Fibroblast of upper back skin (primary cell): ENCODE measurements at places on chromosomes 3 and 15.

GRCh38 chr3:53677413-53677812 lies 168.8 kb downstream of the CHDH start:
- no peak for DNase-seq

GRCh38 chr3:33277193-33277882 lies at the start of gene FBXL2:
FBXL2 (plus strand) TSS chr3:33277442; CDS start chr3:33277513, 71 bp downstream.
- DNase-seq, result peak; percentile 47

- no peak for DNase-seq
Observed at GRCh38 chr3:119330858-119331257, 36.7 kb downstream of the ARHGAP31 start.

DNA sequence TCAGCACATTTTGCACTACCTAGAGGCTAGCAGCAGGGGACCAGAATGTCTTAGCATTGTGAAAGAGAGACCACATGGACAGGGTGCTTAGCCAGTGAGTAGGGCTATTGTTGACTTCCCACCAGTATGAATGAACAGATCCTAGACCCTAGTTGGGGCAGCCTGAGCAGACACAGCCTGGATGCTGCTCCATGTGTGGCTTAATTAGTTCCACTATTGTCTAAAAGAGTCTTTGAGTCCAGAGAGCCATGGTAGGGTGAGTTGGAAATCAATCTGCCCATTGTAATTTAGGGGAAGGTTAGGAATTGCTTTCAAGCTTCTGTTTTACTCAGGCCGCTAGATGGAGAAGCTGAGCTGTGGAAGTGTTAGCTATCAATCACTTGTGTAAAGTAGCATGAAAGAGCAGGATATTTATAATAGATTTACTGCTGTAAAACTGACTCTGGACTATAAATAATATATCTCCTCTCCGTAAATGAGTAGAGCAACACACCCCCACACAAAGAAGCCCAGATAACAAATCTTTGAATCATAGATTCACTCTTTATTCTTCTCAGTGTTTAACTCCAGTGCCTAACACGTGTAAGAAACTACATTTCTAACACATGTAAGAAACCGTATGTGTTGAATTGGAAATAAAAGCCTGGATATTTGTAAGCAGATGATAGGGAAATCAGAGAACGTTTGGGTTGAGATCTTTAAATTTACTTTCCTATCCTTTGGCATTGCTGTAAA lies 4.1 kb upstream of the GCSAM start:
- DNase-seq, result peak; percentile 41

GRCh38 chr15:92605225-92605944 lies 50.2 kb downstream of the FAM174B start:
- DNase-seq, result no peak

DNA sequence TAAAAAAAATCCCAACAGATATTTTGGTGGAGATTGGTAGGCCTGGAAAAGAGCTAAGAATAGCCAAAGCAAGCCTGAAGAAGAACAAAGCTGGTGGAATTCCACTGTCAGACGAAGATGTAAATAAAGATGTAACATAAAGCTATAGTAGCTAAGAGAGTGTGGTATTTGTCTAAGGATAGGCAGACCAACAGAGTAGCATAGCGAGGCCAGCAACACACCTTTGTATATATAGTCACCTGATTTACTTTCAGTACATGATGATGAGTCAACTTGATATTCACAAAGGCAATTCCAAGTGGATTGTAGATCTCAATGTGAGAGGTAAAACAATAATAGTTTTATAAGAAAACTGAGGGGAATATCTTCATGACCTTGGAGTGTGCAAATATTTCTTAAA lies 53.6 kb upstream of the SYN2 start:
- no peak for DNase-seq

DNA sequence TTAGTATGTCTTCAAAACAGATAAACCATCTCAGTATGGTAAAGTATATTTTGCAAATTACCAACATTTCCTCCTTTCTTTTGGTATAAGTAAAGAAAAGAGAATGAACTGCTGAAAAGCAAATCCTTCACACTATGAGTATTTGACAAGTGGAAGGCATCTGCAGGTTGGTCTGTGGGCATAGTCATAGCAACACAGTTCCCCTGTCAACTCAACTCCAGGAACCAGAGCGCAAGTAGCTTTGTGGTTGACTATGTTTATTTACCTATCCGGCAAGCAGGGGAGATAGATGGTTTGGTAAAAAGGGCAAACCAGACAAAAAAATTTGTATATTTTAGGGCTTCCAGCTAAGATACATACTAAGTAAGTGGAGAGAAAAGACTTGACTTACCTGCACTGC lies 88.3 kb upstream of the PPIB start:
- DNase-seq, result no peak

- DNase-seq, result no peak
Observed at GRCh38 chr15:90987561-90988141, 6.7 kb downstream of the PRC1 start.

GRCh38 chr3:56787784-56788256 lies 13.9 kb downstream of the ARHGEF3 start:
- no peak for DNase-seq

- DNase-seq, result no peak
Observed at GRCh38 chr3:192675958-192676649, 51.2 kb downstream of the FGF12 start.

GRCh38 chr3:127165694-127166485 lies 27.0 kb upstream of the PRR23E start:
- no peak for DNase-seq

DNA sequence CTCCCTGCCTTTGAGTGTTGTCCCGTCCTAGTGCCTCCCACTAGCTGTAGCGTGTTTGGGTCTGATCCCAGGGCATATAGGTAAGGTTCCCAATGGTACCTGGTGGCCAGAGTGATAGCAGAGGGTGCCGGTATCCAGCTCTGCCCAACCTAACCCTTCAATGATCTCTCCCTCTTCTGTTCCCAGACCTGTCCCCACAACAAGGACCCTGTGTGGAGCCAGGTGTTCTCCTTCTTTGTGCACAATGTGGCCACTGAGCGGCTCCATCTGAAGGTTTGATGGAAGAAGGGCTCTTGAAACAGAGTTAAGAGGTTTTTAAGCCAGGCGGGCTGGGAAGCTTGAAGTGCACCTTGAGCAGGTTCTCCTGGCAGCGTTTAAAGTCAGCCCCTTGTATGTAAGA lies 35.5 kb downstream of the ESYT3 start:
- DNase-seq, result no peak

- DNase-seq, result peak; percentile 14
Observed at GRCh38 chr15:31366169-31366734, 39.6 kb downstream of the KLF13 start.

GRCh38 chr15:78943692-78944091 lies 1.2 kb downstream of the CTSH start:
- DNase-seq, result no peak

GRCh38 chr3:41960826-41961750 lies 815 bp downstream of the ULK4 start:
- peak; percentile 48 for DNase-seq

DNA sequence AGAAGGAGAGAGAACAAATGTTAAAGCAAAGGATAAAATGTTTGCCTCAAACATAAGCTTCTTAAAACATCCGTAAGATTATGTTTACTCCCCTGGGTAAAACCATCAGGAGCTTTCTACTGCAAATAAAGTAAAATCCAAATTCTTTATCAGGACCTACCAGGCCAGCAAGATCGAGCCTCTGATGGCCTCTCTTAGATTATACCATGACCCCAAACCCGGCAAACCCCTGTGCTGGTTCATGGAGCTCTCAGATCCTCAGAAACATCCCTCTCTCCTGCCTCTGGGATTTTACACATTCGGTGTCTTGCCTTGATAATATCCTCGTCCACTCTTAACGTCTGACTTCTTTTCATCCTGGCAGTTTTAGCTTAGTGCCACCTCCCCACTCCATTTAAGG lies 7.5 kb upstream of the TARS3 start:
- no peak for DNase-seq

DNA sequence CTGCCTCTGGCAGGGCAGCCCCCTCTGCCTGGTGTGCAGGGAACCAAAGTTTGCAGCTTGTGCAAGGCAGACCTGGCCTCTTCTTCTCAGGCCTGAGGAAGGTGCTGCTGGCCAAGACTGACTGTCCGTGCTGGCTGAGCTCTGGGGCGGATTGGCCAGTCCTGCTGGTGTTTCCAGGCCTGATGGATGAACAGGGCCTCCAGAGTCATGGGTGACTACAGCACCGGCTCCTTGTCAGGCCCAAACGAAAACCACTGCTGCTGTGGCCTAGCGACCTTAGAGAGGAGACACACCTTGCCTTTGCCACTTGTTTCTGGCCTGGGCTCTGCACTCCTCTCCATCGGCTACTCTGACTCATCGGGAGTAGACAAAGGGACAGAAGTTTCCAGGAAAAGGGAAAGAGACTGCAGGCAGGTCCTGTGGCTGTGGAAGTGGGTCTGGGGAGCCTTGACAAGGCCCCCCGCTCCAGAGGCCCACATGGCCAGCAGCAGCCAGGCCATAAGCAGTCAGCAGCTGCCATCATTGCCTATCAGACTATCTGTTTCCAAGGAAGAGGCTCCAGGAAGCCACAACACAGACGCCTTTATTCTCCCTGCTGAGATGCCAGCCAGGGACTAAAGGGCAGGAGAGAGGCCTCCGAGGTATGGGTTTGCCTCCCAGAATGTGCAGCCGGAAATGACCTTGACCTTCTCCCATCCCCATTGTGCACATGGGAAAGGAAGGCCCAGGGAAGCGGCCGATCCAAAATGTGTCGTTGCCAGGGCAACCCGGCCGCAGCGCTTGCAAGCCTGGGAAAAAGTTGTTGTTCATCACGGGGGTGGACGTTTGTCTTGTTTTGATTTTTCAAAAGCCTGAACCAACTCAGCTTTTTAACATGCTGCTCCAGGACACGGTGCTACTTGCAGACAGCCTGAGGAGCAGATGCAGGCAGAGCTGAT lies 160.5 kb downstream of the CHSY1 start:
- DNase-seq, result peak; percentile 44

DNA sequence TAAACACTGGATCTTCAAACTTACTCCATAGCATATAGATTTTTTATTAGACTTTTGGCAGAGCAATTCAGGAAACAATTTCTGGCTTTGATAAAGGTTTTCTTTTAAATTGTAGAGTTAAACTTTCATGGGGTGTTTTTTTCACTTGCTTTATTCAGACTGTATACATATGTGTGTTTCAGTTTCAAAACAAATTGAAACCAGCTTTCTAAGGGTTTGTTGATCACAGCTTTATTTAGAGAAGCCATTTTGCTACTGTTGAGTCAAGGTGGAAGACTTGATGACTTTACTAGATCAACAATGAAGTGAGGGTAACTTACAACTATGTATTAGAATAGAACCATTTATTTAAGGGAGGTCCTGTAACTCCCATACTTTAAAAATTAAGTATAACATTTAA lies 6.2 kb downstream of the UBE2E1 start:
- DNase-seq, result no peak

- peak; percentile 65 for DNase-seq
Observed at GRCh38 chr3:173938616-173939015, 541.1 kb downstream of the NLGN1 start.

DNA sequence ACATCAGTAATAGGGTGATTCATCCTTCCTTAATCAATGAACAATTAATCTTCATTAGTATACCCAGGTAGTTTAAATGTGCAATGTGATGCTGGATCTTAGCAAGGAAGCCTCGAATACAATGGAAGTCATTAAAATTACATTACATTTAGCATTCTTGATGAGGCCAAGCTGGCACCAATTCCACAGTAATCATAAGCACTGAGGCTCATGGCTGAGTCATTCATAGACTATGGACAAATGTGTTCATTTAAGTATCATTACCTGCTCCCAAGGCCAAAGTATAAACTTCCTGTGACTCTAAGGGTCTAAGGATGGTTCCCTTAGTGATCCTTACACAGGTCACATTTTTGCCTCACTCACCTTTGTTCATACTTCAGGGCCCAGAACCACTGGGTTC lies 266.4 kb upstream of the CDIN1 start:
- peak; percentile 66 for DNase-seq

DNA sequence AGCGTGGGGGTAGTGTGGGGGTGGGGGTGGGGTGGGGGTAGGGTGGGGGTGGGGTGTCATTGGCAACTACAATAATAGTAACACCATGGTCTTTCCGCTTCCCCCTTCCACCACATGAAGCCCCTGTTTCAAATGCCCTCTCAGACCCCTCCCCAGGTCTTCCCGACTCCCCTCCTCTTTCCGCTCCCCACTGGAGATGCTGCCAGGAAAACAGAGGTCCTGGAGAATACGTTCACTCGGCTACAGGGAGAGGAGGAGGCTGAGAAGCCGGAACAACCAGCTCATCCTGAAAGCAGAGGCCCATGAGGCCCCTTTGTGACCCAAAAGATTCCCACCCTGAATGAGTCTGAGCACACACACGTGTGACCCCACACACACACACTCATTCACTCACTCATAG lies 75.4 kb downstream of the CPN2 start:
- DNase-seq, result no peak

DNA sequence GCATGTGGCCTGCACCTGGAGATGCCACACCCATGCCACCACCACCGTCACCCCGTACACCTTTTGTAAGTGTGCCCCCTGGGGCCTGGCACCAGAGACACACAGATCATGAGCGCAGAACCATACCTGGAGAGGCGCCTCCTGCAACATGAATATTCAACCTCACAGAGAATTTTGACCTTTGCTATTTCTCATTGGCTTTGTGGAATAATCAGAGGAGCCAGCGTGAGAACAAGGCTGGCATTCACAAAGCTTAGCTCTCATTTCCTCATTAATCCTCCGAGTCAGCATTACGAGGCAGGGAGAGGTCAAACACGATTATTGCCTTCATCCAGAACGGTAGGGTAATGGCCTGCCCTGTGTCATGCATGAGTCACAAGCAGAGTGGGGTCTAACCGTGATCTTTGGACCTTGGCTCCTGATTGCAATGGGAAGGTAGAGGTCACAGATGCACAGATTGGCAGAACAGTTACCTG lies 73.0 kb upstream of the POMGNT2 start:
- DNase-seq, result no peak

- DNase-seq, result no peak
Observed at GRCh38 chr3:197495999-197496745, 59.6 kb downstream of the BDH1 start.

GRCh38 chr15:52503788-52504496 lies 24.7 kb downstream of the MYO5A start:
- no peak for DNase-seq

- no peak for DNase-seq
Observed at GRCh38 chr15:58852347-58852746, 81.1 kb downstream of the SLTM start.

GRCh38 chr3:48518638-48519276 lies 14.8 kb upstream of the SHISA5 start:
- DNase-seq, result no peak

- no peak for DNase-seq
Observed at GRCh38 chr15:57611938-57612337, 20.2 kb downstream of the MYZAP start.

DNA sequence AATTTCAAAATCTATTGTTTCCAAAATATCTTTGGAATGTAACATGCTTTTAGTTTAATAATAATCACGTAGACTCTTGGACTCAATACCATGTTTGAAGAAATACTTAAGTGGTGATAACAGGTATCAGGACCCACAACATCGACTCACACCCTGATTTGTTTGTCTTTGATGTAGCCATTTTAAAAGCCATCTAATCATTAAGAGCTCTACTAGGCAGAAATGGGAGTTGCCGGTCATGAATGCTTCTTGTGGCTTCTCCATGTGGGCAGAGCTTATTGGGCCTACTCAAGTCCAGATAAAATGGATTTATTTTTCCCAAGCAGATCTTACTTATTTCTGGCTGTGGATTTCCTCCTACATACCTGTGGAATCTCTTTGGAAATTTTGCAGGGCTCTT lies 261.6 kb upstream of the NR2F2 start:
- DNase-seq, result no peak
